ENCODE measurements at places on chromosomes 3 and 15.
A peak's percentile ranks its signal among the peaks of the same experiment; 100 is the strongest.

DNA sequence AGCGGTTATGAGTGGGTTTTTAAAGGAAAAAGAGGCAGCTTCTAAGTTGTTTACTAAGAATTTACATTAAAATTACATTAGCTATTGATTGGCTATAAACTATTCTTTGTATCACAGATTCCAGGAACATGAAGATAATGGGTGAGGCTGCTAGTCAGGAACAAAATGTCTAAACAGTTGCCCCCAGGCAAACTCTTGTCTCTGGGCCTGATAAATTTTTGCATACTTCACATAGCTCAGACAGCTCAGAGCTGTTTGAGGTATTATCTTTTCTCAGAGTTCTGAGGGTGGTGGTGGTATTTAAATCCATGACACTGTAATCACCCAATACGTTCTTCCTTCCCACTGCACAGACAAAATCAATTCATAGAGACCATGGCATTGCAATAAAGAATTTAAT is 2.1 kb upstream of the HACD2 start:
- no peak for DNase-seq

DNA sequence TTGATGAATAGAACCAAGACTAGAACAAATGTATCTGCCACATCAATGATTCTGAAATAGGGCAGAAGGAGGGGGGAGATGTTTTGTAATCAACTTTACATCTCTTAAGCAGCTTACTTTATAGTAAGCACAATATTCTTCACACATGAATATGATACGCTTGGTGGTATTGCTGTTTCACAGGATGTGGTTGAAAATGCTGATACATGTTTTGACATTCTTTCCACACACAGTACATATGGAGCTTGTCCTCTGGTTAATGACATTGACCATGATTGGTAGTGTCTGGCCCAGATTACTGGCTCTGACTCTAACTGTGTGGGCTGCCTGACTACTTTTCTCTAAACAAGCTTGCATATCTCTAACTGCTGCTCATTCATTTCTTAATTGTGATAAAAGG is 168.9 kb downstream of the KLHL25 start:
- no peak for DNase-seq

- DNase-seq, result no peak
Observed at GRCh38 chr3:108455212-108455705, 55.1 kb downstream of the MYH15 start.

DNA sequence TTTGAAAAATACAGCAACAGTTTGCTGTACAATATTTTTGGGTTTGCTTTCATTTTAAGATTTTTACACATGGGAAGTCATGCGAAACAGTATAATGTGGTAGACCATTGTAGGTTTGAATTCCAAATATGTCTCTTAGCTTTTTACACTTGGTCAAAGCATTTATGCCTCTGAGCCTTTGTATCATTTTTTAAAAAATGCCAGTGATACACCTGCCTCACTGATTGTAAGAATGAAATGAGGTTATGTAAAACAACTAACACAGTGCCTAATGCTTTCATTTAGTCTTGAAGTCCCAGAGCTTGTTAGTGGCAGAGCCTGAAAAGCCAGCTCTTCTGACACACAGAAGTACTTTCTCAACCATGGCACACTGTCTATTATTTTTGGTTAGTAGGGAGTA is 202.0 kb downstream of the UBE2E2 start:
- DNase-seq, result no peak

- no peak for DNase-seq
Observed at GRCh38 chr3:54547051-54547450, 380.8 kb downstream of the LRTM1 start.

DNA sequence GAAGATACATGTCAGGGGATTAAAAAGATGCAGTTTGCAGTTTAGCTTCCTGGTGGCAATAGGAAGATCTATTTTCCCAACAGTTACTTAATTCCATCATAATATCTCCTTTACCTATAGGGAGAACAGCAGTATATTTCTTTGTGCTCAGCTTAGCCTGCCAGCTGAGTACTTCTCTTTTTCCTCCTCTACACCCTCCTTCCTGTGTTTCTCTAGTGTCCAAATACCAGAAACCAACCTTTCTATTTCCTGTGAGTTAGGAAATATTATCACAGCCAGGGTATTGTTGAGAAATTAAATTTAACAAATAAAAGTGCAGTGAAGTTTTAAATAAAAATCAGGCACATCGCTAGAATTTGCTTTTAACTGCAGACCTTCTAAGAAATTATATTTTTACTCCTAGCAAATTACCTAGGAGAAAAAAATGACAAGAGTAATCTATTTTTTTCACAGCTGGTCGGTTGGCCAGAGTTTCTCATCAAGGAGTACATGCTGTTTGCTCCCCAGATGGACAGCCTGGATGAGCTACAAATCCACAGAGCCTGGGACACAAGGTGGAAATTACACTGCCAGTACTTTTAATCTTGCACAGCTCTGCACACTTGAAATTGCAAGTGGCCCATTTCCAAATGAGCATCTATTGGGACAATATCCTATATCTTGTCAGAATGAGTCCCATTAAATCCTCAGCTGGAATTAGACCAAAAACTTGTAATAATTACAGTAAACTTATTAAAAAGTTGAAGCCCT is 185.2 kb upstream of the CFAP20DC start:
- no peak for DNase-seq

DNA sequence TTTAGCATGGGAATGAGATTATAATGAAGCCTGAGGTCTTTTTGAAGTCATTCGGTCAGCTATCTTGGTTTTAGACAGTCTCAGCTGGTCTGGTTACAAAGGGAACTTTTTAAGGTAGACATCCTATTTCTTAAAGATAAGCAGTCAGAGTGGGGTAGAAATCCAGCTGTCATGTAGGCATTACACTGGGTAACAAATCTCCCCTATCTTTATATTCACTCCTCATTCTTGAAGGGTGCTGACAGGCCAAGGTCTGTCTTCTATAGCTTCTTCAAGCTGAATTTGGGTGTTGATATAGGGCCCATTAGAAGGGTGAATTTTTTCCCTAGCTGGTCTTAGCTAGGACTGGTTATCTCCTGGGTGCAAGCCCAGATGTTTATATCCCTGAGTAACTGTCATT is 21.2 kb upstream of the NDN start:
- DNase-seq, result no peak

- peak; percentile 67 for DNase-seq
Observed at GRCh38 chr15:39786447-39787056, 3.9 kb upstream of the FSIP1 start.

DNA sequence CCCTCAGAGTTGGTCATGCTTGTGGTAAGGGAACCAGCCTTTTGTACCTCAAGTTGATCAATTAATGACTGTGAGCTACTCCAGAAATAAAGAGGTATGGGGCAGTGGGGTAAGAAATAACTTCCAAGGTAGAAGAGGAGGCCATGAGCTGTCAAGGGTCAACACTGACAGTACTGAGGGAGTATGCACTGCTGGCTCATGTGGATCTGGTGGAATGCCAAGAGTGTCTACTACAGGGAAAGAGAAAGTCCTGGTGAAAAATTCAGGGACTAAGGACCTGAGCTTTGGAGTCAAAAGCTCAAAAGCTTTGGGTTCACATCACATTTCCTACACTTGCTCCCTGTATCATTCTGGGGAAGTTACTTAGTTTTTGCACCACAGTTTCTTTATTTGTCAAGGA is 154.9 kb downstream of the SEMA6D start:
- DNase-seq, result no peak

GRCh38 chr15:82978438-82978837 is 7.6 kb upstream of the RAMAC start:
- no peak for DNase-seq

GRCh38 chr15:67915461-67916374 is 75.9 kb upstream of the RNU6-1 start:
- DNase-seq, result peak; percentile 72

DNA sequence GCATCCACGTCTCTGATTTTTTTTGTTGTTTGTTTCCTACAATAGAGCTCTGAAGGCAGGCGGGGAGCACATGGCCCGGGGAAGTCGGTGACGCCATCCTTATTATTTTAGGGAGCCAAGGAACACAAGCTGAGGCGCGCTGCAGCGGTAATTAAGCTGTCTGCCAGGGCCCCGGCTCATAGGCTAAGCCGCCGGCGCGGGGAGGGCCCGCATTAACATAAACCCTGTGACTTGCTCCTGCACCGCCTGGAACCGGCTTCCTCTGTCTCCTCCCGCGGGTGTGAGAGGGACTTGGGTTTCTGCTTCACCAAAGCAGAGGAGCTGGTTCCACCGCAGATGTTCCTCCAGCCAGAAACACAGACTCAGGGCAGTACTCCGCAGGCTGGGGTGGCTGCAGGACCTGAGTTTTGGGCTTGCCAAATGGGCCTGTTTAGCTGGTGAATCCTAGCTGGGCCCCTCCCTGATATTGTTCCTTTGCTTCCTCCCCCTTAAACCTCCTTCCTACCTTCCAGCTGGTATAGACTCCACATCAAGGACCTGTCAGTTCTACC is 25.3 kb downstream of the ANP32A start:
- DNase-seq, result peak; percentile 92

DNA sequence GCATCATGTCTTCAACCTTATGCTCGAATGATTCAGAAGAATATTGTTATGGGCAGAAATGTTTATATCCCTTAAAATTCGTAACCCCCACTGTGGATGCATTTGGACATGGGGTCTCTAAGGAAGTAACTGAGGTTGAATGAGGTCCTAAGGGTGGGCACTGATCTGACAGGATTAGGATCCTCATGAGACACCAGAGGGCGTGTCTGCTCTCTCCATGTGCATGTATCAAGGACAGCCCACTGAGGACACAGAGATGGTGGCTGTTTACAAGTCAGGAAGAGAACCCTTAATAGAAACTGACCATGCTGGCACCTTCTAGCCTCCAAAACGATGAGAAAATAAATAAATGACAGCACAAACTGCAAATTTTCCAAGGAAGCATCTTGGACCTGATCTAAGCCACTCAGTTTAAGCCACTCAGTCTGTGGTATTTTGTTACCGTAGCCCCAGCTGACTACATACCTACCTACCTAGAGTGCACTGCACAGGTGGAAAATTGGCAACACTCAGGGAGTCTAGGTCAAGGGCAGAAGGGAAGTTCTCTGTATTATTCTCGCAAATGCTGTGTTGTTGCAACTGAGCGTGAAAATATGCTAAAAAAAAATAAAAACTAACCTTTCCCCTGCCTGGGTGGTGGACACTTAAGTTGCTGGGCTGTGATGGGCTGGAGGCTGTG is 126.6 kb downstream of the TJP1 start:
- DNase-seq, result no peak

GRCh38 chr3:190442240-190442639 is 7.5 kb downstream of the TMEM207 start:
- DNase-seq, result no peak

- no peak for DNase-seq
Observed at GRCh38 chr3:25557694-25558093, 107.0 kb downstream of the TOP2B start.

- no peak for DNase-seq
Observed at GRCh38 chr3:160027541-160028195, 39.0 kb downstream of the IL12A start.

- DNase-seq, result no peak
Observed at GRCh38 chr3:170211668-170212067, 10.6 kb upstream of the PRKCI start.

GRCh38 chr3:134312873-134313846 is 61.1 kb downstream of the AMOTL2 start:
- no peak for DNase-seq

- DNase-seq, result no peak
Observed at GRCh38 chr15:28132524-28133275, 33.6 kb upstream of the OCA2 start.

DNA sequence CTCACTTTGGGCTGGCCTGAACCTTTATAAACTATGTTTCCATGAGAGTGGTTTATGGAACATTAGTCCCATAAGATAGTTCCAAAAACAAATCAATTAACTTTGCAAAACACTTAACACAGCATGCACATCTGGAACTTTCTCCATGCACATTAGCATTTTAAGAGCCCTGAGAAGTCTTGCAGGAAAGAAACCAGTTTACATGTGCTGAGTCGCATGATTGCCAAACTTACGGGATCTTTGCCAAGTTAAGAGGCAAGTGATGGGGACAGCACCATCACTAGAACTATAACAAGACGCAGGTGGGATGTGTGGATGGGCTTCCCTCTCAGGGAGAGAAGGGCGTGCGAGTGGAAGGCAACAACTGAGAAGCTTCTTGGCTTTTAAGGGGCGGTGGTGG is 20.7 kb downstream of the ADAMTS9 start:
- no peak for DNase-seq

DNA sequence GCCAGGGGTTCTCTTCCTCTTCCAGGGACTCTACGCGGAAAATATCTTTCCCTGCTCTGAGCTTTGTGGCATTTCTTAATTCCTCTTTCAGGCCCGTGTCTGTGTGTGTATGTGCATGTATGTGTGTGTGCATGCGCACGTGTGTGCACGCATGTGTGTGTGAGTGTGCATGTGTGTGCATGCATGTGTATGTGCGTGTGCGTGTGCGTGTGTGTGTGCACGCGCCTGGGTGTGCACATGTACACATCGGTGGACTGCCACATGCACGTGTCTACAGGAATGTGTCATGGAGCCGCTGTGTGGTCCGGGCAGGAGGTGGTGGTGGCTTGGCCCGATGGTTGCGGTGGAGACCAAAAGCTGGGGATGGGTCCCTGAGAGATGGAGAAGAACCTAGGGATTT is 133.0 kb downstream of the FBLN2 start:
- DNase-seq, result no peak

DNA sequence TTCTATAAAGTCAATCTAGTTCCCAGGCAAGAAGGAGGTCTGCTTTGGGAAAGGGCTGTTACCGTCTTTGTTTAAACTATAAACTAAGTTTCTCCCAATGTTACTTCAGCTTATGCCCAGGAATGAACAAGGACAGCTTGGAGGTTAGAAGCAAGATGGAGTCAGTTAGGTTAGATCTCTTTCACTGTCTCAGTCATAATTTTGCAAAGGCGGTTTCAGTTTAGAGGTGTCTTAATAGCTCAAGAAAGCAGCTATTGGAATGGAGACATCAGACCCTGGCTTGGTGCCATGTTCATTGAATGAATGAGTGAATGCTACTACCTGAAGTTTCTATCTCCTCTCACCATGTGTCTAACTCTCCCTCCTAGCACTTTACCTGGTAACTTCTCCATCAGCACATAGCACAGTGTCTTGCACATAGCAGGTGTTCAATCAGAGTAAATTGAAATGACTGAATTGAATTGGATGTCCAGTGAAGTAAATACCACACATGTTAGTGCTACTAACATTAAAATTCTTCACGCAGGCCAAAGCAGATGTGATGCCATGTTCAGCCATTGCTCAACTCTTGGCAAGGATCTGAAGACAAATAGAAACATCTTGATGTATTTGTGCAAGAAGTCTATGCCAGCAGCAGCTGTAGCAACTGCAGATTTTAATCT is 28.2 kb downstream of the CLEC3B start:
- DNase-seq, result no peak

DNA sequence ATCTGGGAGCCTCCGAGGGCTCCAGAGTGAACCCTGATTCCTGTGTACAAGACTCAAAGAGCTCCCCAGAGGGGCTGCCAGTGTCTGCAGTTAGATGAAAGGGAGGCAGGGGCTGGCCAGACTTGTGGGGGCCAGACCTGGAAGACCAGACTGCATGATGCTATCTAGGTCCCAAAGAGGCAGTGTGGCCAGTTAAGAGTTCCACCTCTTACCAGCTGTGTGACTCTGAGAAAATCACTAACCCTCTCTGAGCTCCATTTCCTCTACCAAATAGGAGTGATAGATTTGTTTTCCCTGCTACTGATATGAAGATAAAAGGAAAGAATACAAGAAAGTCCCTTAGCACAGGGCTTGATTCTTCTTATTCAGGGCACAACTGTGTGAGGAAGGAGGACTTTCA is 29.0 kb downstream of the ACSBG1 start:
- no peak for DNase-seq

- no peak for DNase-seq
Observed at GRCh38 chr3:158456114-158456513, 114.9 kb upstream of the MLF1 start.
